ENCODE measurements at places on chromosomes 1 and 21. TPM values are rescaled to one million over a fixed set of nuclear protein-coding genes. Genes with fewer than 3 reads are reported as not detected.

Gene OPTC
- total RNA-seq: not detected

Gene GPR52
- 3.4 TPM for total RNA-seq

Gene PADI4
- total RNA-seq: 0.25 TPM

Gene KRTAP12-2
- total RNA-seq: not detected

Gene TIAM1
- total RNA-seq: 42.3 TPM

Gene BTF3L4
- total RNA-seq: 39.4 TPM

Gene PCAT6
- not detected for total RNA-seq

Gene ANKRD45
- 0.11 TPM for total RNA-seq

Gene CFAP74
- not detected for total RNA-seq

Gene NPPB
- not detected for total RNA-seq

Gene BEND5
- 1.7 TPM for total RNA-seq

Gene HSD3B1
- not detected for total RNA-seq

Gene OR2T4
- total RNA-seq: not detected

Gene FRRS1
- total RNA-seq: 2.4 TPM

Gene NTNG1
- total RNA-seq: not detected

Gene RAP1GAP
- total RNA-seq: 0.09 TPM
